ENCODE measurements at places on chromosomes 2 and 18. TPM values are rescaled to one million over a fixed set of nuclear protein-coding genes. Genes with fewer than 3 reads are reported as not detected.

DNA sequence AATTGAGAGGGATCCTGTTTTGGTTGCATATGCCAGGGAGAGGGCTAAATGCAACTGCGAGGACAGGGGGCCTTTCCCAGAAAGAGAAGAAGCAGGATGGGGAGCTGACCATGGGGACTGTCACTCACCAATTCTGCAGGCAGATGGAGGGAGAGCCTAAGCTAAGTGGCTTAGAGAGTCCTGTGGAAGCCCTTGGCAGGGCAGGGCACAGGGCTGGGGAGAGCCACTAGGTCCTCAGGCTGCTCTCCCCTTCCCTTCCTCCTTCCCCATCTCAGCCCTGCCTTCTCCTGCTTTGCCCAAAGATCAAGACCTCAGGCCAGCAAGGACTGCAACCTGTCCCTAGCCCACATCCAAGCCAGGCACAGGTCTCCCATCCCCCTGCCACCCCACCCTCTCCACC, 24.4 kb upstream of the CATIP start:
- DNase-seq: no peak

DNA sequence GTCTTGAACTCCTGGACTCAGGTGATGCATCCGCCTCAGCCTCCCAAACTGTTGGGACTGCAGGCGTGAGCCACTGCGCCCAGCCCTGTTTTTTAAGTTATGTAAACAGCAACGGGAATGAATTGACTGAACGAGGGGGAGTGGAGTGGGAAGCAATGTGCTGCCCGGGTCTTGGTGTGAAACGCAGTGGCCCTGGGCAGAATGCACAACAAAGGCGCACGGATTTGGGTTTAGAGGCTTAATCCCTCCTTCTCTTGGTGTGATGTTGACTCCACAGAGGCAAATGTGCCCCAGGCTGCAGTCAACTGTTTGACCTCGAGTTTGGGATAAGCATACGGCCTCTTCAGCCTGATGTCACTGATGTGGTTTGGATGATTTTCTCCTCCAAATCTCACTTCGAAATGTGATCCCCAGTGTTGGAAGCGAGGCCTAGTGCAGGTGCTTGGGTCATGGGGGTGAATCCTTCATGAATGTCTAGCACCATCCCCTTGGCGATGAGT, 97.4 kb downstream of the AGAP1 start:
- no peak for DNase-seq

The ABHD1 gene
- not detected for total RNA-seq

DNA sequence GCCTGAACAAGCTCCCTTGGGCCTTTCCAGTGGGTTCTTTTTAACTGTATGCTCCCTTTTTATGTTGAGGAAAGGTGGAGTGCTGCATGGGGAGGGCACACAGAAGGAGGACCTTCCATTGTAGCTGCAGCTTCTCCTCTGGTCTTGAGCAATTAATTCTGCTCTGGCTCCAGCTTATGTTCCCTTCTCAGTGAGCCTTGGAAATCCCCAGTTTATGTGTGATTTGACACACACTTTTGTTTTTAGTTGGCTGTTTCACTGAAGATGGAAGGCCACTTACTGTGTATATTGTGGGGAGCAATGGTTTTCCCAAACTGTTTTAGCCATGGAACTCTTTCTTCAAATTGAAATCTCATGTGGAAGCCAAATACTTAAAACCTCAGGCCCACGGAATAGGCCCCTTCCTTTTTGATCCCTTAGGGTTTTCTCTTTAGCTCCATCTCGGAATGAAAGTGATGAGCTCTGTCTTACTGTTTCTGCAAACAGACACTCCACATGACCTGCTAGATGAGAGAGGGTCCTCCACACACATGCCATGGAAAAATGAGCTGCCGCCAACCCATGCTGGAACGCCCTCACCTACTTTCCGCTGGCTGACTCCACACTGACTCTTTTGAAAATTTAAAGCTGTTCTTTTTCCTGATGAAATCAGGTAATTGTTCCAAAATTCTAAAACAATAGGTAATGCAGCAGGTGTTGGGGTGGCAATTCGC, 280.9 kb upstream of the SIX2 start:
- no peak for DNase-seq

- DNase-seq: no peak
Measured at GRCh38 chr2:105867587-105867986, 122.9 kb downstream of the NCK2 start.

DNA sequence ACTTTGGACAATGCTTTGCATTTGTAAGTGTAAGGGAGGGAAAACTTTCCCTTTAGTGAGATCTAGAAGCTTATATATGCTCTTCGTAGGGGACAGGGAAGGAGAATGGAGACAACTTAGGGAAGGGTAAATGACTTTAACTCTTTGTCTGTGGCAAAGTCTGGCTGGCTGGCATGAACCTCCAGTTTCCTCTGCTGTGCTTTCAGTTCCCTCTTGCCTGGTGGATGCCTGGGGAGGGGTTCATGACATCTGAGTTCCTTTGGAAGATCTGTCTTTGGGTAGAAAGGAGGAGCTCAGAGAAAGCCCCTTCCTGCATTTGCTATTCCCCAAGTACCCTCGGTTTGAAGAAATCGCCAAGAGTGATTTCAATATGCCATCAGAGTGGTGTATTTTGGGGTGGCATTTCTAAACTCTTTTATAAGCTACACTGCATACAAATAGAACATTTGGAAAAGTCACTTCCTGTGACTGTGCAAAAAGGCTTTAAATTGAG, 143.6 kb downstream of the VAPA start:
- no peak for DNase-seq

GRCh38 chr18:49365346-49365745, 95.1 kb downstream of the DYM start:
- DNase-seq: no peak

GRCh38 chr2:3527886-3528785, 8.8 kb upstream of the ADI1 start:
- DNase-seq: no peak

GRCh38 chr2:4300616-4301015, 597.2 kb downstream of the DCDC2C start:
- no peak for DNase-seq
